AG04450 (cell line): ENCODE measurements at places on chromosomes 2 and 18. TPM values are rescaled to one million over a fixed set of nuclear protein-coding genes. Genes with fewer than 3 reads are reported as not detected.

DNA sequence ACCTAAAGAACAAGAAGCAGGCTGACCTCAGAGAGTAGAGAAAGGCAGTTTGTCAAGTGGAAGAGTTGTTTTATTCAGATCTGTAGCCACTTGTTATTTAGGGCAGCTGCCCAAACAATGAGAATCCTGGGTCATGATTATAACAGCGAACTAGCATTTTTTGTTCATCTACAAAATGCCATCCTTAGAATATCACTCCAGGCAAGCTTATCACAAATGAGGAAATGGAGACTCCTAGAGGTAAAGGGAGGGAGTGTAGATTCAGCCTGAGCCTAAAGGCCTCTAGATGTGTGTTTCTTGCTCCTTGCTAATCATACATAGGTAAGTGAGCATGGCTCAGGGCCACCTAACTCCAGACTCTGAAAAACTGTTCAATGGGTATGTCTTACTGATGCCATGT lies 126.1 kb downstream of the HNMT start:
- no peak for DNase-seq

- peak; percentile 23 for DNase-seq
These were observed 22.9 kb upstream of the NCKAP5 start for GRCh38 chr2:133591164-133591563.

DNA sequence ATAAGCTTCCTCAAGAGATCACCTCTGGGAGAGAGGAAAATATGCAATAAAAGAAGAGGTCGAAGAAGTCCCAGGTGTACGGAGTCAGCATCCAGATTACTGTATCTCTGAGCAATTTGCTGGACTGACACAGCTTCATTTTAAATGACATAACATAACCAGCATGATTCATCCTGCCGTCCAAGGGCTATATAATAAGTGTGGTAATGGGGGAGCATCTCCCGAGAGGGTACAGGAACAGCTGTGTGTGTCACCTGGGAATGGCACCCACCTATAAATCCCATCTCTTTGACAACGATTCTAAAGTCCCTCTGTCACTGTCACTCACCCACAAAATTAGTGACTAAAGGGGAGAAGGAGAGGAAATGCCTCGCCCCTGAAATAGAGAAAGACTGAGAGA lies 19.3 kb upstream of the FZD7 start:
- DNase-seq: no peak

- DNase-seq: no peak
These were observed 100.4 kb upstream of the LCLAT1 start for GRCh38 chr2:30346471-30347169.

- DNase-seq: no peak
These were observed 14.7 kb downstream of the CNTNAP5 start for GRCh38 chr2:124039762-124040291.

- no peak for DNase-seq
These were observed 164.2 kb downstream of the C1D start for GRCh38 chr2:67898595-67898994.

The DSG4 gene
- not detected in 2 replicates for polyA plus RNA-seq

The TUBB8B gene
- 0.12 TPM in 1 of 2 replicates, not detected in the other for polyA plus RNA-seq

The GCG gene
- polyA plus RNA-seq: 0.27 TPM in 1 of 2 replicates, not detected in the other

The RNF125 gene
- polyA plus RNA-seq: 0.37 and 0.41 TPM in 2 replicates

The RBKS gene
- polyA plus RNA-seq: 1.4 and 1.5 TPM in 2 replicates
